ENCODE measurements at places on chromosomes 12 and 14.

DNA sequence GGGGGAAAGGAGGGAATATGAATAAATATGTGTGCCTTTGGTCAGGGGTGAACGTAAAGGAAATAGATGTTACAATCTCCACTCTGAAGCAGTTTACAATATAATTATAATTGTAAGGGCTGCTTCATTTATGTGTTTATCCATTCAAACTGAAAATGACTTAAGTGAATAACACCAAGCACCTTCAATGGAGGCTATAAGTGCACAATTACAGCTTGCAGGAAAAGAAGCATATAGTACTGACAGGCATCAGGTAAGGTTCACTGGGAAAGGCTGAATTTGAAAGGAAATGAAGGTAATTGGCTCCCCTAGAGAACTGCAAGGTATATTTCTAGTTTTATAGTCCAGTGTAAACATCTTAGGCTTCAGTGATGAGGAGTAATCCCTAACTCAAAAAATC lies 192.7 kb downstream of the STXBP6 start:
- H3K4me3 ChIP-seq: no peak overlapping the region
- H3K4me1 ChIP-seq: no peaks in the 10 kb centered on the region
- no peaks in the 10 kb centered on the region for H3K36me3 ChIP-seq
- no peak overlapping the region for H3K27ac ChIP-seq

DNA sequence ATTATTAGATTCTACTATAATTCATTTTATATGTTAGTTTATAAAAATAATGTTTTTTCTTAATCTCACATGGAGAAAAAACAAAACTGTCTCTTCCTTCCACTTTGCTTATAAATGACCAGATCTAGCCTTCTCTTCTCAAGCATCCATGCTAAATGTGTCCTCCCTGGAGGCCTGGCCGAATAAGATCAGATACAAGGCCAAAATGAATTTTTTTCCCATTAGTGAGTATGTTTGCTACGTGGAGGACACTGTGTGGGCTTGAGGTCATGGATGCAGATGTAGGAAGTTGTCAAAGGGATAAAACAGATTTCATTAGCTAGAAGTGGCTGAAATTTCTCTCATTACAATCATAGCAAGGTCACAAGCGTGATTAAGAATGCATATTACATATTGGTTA lies 1244.9 kb upstream of the SEL1L start:
- no peak for DNase-seq
- H3K4me1 ChIP-seq: no peaks in the 10 kb centered on the region
- H3K36me3 ChIP-seq: no peaks in the 10 kb centered on the region
- no peaks in the 10 kb centered on the region for H3K27me3 ChIP-seq
- no peak overlapping the region for H3K27ac ChIP-seq
- no peak overlapping the region for H3K4me3 ChIP-seq

DNA sequence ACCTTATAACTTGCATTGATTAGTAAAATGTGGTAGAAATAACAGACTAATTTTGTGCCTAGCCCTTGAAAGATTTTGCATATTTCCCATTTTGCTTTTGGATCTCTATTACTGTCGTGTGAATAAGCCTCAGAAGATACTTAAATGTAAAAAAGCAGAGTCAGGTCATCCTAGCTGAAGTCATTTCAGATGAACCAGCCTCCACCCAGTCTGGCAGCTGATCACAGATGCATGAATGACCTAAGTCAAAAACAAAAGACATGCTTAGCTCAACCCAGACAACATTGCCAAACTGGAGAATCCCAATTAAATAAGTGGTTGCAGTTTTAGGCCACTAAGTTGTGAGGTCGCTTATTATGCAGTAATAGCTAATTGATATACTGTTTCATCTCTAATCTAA lies 349.9 kb downstream of the C12orf50 start:
- H3K4me3 ChIP-seq: no peak overlapping the region
- DNase-seq: no peak
- H3K4me1 ChIP-seq: no peaks in the 10 kb centered on the region
- H3K27ac ChIP-seq: no peak overlapping the region
- no peaks in the 10 kb centered on the region for H3K27me3 ChIP-seq
- no peaks in the 10 kb centered on the region for H3K36me3 ChIP-seq

- H3K4me3 ChIP-seq: no peak overlapping the region
- H3K36me3 ChIP-seq: no peaks in the 10 kb centered on the region
- no peaks in the 10 kb centered on the region for H3K4me1 ChIP-seq
- no peaks in the 10 kb centered on the region for H3K27me3 ChIP-seq
- no peak for DNase-seq
- no peak overlapping the region for H3K27ac ChIP-seq
Observed at GRCh38 chr14:34338056-34338455, 124.0 kb downstream of the SPTSSA start.

GRCh38 chr14:32412103-32412502 lies 83.0 kb downstream of the AKAP6 start:
- H3K4me3 ChIP-seq: no peak overlapping the region
- no peaks in the 10 kb centered on the region for H3K4me1 ChIP-seq
- no peak overlapping the region for H3K27ac ChIP-seq
- no peaks in the 10 kb centered on the region for H3K27me3 ChIP-seq
- no peak for DNase-seq

- H3K27ac ChIP-seq: no peak overlapping the region
- H3K4me1 ChIP-seq: no peaks in the 10 kb centered on the region
- H3K27me3 ChIP-seq: no peaks in the 10 kb centered on the region
- no peaks in the 10 kb centered on the region for H3K36me3 ChIP-seq
- no peak for DNase-seq
- no peak overlapping the region for H3K4me3 ChIP-seq
Observed at GRCh38 chr12:3420693-3421092, 70.3 kb upstream of the PRMT8 start.

DNA sequence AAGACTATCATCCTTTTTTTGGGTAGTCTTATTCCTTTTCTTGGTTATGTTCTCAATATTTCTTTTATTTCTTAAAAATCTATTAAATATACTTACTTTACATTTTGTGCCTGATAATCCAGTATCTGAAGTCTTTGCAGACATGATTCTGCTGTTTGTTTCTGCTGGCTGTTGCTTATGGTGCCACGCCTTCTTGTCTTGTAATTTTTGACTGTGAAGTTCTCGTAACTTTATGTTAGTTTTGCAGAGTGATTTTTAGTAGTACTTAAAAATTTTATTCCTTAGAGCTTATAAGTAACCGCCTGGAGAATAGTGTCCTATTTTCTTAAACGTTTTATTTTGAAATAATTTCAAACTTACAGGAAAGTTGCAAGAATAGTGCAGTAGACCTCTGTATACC lies 10.5 kb downstream of the FRS2 start:
- H3K4me1 ChIP-seq: no peaks in the 10 kb centered on the region
- H3K4me3 ChIP-seq: no peak overlapping the region
- DNase-seq: no peak
- no peaks in the 10 kb centered on the region for H3K36me3 ChIP-seq
- H3K27me3 ChIP-seq: no peaks in the 10 kb centered on the region
- H3K27ac ChIP-seq: no peak overlapping the region

DNA sequence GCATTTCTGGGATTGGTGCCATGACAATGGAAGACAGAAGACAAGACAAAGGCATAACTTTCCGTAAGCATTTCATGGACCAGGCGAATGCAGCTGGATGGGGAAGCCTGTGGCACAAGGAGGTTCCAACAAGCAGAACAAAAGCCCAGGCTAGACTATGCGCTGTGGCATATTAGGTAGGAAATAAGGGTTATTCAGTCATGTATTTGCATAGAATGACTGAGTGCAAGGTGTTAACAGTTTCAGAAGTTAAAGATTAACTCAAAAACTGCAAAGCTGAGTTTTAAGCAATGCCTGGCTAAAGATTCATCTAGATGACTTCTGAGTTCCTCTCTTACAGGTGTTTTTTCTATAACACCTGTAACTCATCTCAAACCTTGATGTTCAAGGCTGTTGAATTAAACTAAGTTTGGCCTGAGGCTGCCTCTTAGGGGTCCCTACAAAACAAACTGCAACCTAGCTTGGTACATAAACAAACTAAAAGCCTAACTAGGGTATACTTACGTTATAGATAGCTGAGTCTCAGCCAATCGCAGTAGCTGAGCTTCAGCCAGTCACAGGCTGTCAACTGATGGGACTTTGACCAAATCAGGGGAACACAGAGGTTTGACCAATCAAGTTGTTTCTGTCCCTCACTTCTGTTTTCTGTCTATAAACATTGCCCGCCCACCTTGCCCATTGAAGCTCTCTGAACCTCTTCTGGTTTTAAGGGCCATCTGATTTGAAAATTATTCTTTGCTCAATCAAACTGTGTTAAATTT lies 52.2 kb upstream of the PLBD1 start:
- no peaks in the 10 kb centered on the region for H3K27me3 ChIP-seq
- H3K27ac ChIP-seq: no peak overlapping the region
- no peaks in the 10 kb centered on the region for H3K4me1 ChIP-seq
- H3K36me3 ChIP-seq: no peaks in the 10 kb centered on the region

DNA sequence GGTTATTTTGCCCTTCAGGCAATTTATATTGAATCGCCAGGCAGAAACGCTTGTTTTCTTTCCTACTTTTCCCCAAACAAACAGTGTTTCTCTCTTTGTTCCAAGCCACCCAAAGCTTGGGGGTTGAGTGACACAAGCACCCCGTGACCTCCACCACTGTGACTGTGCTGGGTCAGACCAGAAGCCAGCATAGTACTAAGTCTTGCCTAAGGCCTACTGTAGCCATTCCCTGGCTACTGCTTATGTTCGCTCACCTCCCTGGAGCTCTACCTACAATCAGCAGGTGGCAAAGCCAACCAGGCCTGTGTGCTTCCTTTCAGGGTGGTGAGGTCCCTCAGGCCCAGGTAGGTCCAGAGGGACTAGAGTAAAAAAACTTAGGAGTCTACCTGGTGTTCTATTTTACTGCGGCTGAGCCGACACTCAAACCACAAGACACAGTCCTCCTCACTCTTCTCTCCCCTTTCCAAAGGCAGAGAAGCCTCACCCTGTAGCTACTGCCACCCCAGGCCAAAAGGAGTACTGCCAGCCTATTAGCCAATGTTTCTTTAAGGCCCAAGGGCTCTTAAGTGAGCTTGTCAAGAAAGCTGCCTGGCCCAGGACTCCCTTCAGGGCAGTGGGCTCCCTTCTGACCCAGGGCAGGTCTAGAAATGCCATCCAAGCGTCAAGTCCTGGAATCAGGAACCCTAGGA lies 411.8 kb upstream of the MIS18BP1 start:
- no peaks in the 10 kb centered on the region for H3K4me1 ChIP-seq
- no peak for DNase-seq
- H3K4me3 ChIP-seq: no peak overlapping the region
- no peaks in the 10 kb centered on the region for H3K27me3 ChIP-seq
- no peak overlapping the region for H3K27ac ChIP-seq

DNA sequence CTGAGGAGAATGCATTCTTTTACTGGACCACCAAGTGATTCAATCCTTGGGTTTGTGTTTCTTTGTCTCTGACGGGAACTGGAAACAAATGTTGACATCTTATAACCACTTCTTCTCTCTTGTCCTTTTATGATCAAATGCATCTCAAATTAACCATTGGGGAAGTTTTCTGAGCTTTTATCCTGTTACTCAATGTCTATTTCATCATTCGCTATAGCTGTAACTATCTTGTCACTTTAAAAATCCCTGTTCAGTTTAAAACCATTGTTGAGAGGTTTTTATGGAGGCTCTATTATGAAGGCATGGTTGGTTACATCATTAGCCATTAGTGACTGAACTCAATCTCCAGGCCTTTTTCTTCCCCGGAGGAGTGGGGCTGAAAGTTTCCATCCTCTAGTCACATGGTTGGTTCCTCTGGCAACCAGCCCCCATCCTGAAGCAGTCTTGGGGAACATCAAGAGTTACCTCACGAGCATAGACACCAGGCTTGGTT lies 2.7 kb upstream of the CLEC6A start:
- no peaks in the 10 kb centered on the region for H3K4me1 ChIP-seq
- no peaks in the 10 kb centered on the region for H3K27me3 ChIP-seq
- no peak overlapping the region for H3K27ac ChIP-seq
- DNase-seq: no peak
- no peak overlapping the region for H3K4me3 ChIP-seq

- no peak for DNase-seq
- no peaks in the 10 kb centered on the region for H3K36me3 ChIP-seq
- H3K4me3 ChIP-seq: no peak overlapping the region
- H3K4me1 ChIP-seq: no peaks in the 10 kb centered on the region
Observed at GRCh38 chr12:7293670-7294069, 10.2 kb upstream of the ACSM4 start.

DNA sequence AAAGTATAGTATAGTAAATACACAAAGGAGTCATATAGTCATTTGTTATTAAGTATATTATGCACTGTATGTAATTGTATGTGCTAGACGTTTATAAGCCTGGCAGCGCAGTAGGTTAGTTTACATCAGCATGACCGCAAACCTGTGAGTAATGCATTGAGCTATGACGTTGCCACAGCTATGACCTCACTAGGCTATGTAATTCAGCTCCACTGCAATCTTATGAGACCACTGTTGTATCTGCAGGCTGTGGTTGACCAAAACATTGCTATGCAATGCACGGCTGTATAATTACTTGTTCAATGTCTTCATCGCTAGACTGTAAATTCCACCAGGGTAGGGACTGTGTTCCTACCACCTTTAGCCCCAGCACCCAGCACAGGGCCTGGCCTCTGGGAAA lies 53.2 kb upstream of the VASH1 start:
- DNase-seq: no peak
- H3K4me1 ChIP-seq: no peaks in the 10 kb centered on the region
- no peak overlapping the region for H3K4me3 ChIP-seq
- no peaks in the 10 kb centered on the region for H3K36me3 ChIP-seq

DNA sequence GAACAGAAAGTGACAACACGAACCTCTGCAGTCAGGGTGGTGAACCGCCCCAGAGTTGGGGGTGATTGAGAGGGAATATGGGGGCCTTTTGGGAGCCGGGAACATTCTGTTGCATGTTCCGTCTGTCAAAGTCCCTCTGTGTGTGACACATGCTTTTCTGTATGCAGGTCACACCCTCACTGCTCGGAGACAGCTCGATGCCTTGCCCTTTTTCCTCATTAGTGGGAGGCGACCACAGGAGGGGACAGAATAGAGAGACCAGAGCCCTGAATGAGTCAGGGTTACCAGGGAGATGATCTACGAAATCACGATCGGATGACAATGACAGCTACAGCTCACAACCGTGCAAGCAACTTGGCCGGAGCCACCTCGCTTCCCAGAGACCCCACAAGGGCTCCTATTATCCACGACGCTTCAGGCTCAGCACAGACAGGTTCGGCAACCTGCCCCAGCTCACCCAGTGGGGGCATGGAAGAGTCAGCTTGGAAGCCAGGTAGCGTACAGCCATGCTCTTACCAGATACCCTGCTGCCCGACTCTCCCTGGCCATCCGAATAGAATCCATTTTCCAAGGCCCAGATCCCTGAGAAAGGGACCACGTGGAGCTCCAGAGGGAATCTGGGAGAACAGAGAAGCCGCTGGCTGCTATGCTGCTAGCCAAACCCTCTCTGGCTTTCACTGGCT lies 38.8 kb downstream of the TESC start:
- no peaks in the 10 kb centered on the region for H3K36me3 ChIP-seq
- H3K27ac ChIP-seq: no peak overlapping the region
- H3K27me3 ChIP-seq: no peaks in the 10 kb centered on the region
- peaks cover 21% of the 10 kb centered on the region for H3K4me1 ChIP-seq
- no peak overlapping the region for H3K4me3 ChIP-seq
- DNase-seq: no peak

GRCh38 chr12:17204289-17205054 lies 598.5 kb upstream of the LMO3 start:
- H3K27me3 ChIP-seq: no peaks in the 10 kb centered on the region
- H3K36me3 ChIP-seq: no peaks in the 10 kb centered on the region
- H3K4me1 ChIP-seq: no peaks in the 10 kb centered on the region
- DNase-seq: no peak

GRCh38 chr14:105538481-105539049 lies 12.2 kb downstream of the TMEM121 start:
- no peaks in the 10 kb centered on the region for H3K27me3 ChIP-seq
- no peak overlapping the region for H3K4me3 ChIP-seq
- no peaks in the 10 kb centered on the region for H3K36me3 ChIP-seq
- DNase-seq: no peak
